ENCODE measurements at places on chromosomes 1 and 21.

GRCh38 chr1:222171005-222171404 is 376.9 kb downstream of the HHIPL2 start:
- no peak for DNase-seq

- DNase-seq = no peak
Observed at GRCh38 chr1:178011465-178011828, 41.6 kb upstream of the SEC16B start.

- no peak for DNase-seq
Observed at GRCh38 chr1:78668427-78668826, 18.8 kb downstream of the IFI44 start.

GRCh38 chr1:172380441-172381244 is 39.8 kb upstream of the C1orf105 start:
- no peak for DNase-seq

DNA sequence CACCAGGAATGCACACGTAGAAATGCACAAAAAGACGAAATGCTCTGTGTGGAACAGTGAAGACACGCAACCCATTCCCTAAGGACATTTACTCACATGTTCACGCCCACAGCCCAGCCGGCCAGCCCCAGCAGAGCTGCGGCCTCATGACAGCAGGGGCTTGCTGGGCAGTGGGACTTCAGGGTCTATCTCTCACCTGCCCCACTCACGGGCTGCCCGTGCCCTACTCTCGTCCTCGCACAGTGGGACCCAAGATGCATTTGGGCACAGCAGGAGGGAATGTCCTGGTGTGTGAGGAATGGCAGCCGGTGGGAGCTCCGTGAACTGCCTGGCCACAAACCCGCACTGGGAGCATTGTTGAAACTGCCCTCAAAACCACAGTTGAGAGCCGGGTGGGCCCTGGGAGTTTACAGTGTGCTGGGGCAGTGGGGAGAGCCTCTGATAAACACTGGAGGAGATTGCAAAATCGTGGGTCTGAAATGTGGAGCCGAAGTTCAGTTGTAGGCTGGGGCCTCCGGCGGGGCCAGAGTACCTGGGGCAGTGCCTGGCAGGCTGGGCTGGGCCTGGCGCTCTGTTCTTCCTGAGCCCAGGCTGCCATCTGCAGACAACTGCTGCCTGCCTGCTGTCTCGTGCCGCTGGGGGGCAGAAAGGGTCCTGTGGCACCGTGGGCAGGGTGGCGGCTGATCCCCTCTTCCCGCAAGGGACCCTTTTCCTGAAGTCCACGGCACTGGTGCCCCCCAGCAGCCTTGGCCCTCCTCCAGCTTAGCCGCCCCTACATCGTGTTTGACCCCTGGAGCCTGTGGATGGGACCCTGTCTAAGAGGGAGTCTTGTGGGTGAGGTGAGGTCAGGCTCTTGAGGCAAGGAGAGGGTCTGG is 20.7 kb upstream of the POFUT2 start:
- no peak for DNase-seq

GRCh38 chr21:44919111-44919912 is 1.4 kb downstream of the ITGB2 start:
- DNase-seq = no peak

DNA sequence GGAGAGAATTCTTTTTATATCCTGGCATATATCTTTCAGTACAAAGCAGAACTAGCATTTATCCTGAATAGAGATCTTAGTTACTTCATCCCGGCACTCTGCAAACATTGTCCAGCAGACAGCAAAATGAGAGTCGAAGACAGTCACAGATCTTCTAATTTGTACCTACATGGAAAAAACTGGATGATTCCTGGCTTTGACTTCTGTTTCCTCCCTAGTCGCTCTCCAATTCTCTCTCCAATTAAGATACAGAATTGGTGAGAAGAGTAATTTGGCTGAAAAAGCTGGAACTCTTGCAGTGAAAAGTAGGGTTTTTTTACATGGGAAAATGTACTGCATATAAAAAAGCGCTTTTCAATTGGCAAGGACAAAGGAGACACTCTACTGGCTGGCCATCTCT is 151.1 kb upstream of the C8B start:
- DNase-seq = no peak

DNA sequence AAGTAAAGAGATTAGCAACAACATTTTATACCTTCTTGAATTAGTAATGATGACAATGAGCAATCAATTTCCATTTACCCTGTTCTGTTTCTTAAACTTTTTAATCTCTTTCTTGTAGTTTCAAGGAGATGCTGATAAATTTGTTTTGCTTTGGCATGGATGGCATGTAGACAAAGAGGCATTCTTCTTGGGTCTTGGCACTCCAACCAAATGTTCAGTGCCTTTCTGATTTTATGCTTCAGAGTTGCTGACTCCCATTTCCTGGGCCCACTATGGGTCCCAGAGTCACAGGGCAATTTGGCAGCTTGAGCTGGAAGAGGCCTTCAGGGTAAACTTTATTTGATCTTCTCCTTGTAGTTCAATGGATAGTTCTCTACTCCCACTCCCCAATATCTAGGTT is 42.1 kb upstream of the OSBPL9 start:
- no peak for DNase-seq

Data from effector memory CD8-positive, alpha-beta T cell (primary cell).